Nephron progenitor cell (in vitro differentiated cells): ENCODE measurements at places on chromosomes 1 and 21.

DNA sequence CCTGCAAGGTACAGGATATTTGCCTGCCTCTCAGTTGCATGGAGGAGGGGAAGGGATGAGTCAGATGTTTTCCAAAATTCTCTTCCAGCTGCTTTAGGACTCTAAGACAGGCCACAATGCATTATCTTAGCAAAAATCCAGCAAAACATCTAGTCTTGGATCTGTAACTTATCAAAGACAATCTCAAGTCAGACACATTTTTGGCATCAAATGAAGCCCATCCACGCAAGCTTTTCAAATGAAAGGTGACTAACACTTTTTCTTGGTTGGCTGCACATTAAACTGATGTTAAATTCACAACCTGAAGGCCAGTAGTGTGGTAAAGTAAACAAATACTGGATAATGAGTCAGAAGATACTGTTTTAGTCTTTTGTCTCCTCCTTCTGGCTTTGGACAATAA lies 21.3 kb downstream of the FAM78B start:
- DNase-seq, result no peak

DNA sequence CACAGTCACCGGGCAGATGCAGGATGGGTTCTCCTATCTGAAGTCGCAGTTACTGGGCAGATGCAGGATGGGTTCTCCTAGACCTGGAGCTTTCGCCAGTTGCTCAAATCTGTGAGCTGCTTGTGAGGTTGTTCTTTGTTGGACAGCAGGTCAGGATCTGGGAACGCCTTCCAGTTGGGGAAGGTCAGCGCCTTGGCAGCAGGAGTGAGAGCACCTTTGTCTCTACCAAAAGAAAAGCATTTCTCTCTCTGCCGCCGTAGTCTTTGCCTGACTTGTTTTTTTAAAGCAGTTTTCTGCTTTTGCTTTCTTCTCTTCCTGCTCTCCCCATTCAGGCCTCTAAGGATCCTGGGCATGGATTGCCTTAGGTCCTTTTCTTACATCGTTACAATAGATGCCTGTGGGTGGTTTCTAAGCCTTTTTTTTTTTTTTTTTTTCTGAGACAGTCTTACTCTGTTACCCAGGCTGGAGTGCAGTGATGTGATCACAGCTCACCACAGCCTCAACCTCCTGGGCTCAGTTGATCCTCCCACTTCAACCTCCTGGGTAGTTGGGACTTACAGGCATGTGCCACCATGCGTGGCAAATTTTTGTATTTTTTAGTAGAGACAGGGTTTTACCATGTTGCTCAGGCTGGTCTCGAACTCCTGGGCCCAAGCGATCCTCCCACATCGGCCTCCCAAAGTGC lies 15.7 kb downstream of the PEX14 start:
- DNase-seq, result no peak

DNA sequence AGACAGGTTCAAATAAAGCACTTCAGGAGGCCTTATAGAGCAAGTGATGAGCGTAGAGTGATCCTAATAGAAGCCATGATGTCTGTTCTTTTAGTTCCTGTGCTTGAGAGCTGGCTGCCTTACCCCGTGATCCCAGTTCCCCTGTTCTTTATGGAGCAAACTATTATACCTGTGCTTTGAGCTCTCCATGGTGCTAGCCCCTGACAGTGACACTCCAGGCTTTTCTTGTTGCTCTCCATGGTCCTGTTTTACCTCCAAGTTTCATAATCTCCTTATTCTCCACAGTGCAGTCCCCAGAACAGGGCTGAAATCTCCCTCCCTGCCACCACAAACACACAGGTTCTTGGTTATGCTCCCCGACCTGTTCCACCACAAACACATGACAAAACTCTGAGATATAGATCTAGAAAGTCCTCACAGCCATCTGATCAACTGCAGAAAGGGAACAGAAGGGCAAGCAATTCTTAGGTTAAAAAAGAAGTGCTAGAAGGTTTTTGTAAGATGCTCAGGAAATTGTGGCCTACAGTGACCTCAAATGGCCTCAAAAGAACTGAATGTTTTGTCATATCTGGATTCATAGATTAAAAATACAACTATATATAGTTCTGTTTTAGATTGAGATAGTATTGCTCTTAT lies 6.0 kb downstream of the CADM3 start:
- peak; percentile 79 for DNase-seq

DNA sequence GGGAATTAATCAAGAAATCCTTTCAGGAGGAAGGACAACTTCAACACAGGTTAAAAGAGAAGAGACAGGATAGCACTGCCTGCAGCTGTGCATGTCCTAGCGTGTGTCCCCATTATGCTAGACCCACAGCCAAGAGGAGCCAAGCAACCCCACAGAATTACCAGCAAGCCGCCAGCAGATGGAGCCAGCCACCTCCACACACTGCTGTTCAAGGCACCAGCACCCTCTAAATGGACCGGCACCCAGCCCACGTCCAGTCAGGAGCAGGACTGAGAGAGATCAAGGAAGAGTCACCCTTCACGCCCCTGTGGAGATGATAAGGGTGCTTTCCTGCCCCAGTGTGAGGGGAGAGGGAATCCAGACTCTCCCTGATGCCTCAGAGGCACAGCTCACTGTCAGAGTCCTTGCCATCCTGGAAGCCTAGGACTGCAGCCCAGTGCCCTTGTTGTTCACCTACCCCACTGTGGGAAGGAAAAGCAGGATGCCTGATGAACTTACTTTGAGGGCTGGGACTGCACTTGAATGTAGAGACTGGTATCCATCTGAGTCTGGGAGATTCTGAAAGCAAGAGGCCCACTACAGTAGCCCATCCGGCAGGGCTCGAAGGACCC lies 37.1 kb upstream of the CTTNBP2NL start:
- DNase-seq, result peak; percentile 49

DNA sequence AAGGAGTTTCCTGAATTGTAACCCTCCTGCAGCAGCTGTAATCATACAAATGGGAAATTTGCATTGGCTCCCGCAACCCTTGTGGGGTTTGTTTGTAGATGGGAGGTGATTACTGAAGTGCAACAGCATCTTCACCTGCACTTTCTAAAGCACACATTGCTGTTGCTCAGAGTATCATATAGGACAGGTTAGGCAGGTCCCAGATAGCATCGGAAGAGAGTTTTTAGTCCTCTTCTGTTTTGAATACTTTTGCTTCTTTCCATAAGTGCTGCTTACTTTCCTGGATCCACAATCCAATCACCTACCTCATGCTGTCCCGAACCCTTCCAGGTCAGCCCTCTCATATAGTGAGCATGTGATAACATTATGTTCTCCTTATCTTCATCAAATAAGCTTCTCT lies 300.4 kb downstream of the PTPRC start:
- DNase-seq, result no peak

DNA sequence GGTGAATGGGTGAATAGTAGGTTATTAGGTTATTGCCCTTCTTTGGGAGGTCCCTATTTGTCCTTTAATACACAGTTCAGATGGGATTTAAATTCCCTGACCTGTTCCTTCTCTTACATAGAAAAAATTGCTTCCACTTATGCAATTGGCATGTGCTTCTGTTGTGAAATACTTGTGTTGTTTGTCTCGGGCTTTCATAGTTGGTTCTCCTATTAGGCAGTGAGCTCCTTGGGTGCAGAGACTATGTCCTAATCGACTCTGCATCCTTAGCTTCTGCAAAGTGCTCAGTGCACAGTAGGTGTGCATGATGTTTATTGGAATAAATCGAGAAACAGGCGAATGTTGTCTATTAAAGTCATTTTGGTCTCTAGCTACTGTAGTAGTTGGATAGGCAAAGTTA lies 1.3 kb upstream of the PDE4B start:
- DNase-seq, result no peak
